ENCODE measurements at places on chromosomes 3 and 15. TPM values are rescaled to one million over a fixed set of nuclear protein-coding genes. Genes with fewer than 3 reads are reported as not detected.
A peak's percentile ranks its signal among the peaks of the same experiment; 100 is the strongest.

Gene WDR93
- not detected for total RNA-seq

DNA sequence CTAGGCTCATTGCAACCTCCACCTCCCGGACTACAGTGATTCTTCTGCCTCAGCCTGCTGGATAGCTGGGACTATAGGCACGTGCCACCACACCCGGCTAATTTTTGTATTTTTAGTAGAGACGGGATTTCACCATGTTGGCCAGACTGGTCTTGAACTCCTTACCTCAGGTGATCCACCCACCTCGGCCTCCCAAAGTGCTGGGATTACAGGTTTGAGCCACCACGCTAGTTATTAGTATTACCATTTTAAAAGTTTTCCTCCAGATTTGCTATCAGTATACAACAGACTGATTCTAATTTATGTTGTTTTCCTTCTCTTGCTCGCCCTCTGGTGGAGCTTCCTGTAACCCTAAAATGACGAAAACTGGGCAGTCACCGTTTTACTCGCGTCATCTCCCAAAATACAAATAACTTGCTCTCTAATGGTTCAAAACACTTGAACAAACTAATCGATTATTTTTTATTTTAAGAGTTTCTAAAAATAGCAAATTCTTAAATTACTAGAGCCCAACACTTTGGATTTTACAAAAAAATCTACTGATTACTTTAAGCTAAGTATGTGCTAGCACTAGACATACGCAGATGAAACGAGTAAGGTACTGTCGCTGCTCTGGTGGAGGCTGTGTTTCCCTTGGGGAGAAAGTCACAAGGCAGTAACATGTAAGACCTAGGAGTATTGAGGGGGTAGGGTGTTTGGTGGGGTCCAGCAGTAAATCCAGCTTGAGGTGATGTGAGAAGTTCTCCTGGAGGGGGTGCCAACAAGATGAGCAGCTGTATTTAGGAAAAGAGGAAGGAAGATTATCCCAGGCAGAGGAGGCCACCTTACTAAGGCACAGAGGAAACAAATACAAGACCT is 203.3 kb downstream of the MBNL1 start:
- peak; percentile 18 for DNase-seq

DNA sequence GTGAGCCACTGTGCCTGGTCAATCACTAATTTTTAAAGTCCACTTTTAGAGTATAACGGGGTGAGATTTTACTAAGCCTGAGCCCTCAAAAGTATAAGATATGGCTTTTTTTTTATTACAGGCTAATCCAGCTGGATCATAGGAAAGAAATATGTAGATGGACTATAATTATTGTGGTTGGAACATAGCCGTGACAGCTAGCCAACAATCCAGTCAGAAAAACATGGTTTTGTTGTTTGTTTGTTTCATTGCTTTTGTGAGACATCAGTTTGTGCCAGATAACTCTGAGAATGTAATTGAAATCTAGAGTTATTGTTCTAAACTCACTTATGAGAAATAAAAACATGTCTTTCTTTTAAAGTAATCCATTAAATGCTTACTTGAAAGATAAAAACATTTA is 37.3 kb upstream of the ATOSA start:
- DNase-seq: no peak

Gene MST1R
- total RNA-seq: 5.6 TPM

DNA sequence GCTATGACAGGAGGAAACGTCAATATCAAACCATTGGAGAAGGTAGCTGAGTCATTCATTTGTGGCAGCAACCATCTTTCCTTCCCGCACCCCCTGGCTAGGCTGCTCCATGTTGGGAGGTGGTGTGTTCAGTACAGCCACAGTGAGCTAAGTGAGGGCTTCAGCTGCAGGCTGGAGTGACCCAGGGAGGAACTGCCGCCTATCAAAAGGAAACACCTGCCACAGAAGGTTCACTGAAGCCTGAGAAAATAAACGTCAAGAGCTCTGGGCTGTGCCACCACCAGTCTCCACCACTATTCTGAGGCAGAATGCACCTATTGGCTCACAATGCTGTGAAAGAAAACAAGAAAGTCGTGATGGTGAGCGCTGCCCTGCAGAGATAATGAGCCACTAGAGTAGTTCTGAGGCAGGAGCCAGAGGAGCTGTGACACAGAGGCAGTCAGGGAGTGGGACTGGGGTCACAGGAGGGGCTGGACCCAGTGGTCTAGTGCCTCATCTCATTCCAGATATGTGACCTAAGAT is 34.8 kb upstream of the CD47 start:
- no peak for DNase-seq

DNA sequence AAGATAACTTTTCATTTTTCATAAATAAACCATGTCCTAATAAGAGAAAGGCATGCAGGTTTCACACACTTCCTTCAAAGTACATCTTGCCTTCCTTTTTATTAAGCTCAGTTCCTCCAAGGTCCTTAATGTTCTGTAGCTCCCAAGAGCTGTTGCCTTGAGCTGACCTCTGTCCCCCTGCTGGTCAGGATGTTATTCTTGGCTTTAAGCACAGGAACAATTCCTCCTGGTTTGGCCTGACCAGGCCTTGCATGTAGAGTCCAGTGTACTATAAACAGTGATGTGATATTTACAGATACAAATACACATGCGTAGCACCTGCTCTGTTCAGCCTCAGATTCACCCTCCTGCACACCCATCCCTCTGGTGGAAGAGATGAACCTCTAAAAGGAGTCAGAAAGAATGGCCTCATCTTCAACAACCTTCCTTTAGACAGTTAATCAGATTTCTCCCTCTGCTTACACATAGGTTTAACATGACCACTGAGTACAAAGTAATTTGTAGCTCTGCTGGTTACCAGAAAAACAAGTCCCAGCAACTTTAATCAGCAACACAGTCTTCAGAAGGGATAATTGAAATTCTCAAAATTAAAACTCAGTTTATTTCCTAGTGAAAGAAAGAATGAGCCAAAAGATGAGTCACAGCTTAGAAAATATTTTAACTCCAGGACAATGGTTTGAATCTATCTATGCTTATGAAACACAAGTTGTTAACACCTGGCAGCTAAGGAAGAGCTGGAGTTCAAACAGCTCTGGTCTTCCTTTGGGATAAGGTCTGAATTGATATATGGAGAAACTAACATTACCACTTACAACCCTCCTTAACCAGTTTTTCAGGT is 46.5 kb downstream of the PTPN9 start:
- peak; percentile 53 for DNase-seq

Gene ACTRT3
- 3.8 TPM for total RNA-seq

DNA sequence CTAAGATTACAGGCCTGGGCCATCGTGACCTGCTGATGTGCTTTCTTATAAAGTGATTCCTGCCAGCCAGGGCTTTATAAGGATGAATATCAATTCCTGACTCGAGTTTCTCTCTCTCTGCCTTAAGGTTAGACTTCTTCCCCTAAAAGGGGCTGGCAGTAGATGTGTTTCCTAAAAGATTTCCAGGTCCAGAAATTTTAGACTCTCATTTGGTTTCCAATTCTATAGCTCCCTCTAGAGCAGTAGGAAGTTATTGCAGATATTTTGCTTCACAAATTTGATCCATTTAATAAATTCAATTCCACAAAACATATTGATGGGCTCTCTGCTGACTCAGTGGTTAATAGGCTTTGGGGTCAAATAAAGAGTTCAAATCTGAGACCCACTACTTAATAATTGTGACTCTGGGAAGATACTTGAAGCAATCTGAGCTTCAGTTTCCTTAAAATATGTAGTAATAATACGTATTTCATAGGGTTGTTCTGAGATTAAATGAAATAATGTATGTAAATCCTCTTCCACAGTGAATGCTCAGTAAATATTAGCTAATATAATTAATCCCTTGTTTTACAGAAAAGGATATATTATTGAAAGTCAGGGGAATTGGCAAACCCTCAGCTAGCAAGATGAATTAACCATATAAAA is 2.1 kb downstream of the TRIM69 start:
- no peak for DNase-seq

Gene ZDHHC23
- total RNA-seq: 3.5 TPM

DNA sequence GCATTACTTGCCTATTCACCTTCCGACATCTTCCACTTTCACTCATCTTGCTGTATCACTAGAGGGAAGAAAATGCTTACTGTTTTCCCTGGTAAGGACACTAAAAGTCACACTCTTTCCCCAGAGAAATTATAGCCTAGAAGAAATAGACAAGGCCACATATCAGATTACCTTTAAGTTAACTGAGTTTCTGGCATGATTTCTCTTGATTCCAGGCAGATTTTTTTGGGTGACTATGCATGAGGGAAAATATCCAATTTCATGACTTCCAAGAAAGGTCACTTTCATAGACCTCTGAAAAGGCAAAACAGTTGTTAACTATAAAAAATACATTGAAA is 30.3 kb downstream of the TCF12 start:
- DNase-seq: no peak

- DNase-seq: no peak
Measured at GRCh38 chr3:10228248-10228950, 19.9 kb upstream of the TATDN2 start.

Gene NCK1
- 25.2 TPM for total RNA-seq

- DNase-seq: no peak
Measured at GRCh38 chr3:71607364-71607763, 23.8 kb upstream of the FOXP1 start.

- DNase-seq: peak; percentile 47
Measured at GRCh38 chr3:57382933-57383332, 90.4 kb upstream of the ASB14 start.

DNA sequence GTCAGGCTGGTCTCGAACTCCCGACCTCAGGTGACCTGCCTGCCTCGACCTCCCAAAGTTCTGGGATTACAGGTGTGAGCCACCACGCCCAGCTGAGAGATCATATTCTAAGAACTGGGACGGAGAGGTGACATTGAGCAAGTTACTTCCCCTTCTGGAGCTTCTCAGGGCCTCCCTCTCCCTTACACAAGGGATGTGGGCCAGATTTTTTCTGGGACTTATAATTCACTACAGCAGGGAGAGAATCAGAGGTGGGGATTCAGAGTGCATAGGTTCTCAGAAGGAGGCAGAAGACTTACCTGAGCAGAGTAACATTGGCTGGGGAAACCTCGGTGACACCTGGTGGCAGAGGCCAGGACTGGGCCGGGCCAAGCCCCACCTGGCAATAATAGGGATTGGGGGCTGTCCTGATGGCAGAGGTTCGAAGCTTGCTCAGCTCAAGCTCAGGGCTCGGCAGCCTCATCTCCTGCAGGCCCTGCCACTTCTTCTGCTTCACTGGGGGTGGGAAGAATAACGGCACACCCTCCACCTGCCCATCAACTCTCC is 6.8 kb downstream of the LTK start:
- no peak for DNase-seq

DNA sequence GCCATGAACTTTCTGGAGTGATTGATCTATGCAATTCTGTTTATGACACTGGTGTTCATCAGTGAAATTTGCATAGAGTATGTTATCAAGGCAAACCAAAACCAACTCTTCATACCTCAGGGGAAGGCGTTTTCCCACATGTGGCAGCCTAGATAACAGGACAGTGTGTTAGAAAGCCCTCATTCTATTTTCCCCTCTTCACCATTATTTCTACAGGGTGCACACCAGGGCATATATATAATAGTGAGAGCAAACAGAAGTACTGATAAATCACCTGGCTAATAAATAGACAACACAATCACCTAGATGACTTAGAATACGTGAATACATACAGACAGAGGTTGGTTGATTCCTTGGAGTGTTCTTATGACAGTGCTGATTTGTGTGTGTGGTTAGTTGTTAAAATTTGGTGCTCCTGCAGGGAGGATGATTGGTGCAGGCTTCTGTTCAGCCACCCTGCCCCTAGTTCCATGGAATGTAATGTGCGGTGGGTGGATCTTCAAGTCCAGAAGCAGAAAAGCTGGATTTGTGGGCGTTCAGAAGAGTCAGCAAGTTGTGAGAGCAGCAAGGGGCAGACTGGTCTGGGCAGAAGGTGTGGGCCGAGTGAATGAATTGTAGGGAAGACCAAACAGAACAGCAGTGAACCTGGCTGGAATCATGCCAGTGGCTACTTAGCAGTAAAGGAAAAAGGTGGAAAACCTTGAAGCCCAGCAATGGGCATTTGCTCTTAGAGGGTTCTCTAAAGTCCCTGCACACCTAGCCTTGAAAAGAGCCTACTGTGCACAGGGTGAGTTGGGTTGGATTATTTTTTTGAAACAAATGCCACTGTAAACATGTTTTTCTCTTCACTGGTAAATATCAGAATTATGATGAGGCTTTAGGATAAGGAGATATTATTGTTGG is 11.7 kb upstream of the RARRES1 start:
- no peak for DNase-seq

Gene TMC3
- total RNA-seq: not detected

GRCh38 chr3:136192831-136193230 is 3.3 kb downstream of the MSL2 start:
- no peak for DNase-seq

GRCh38 chr15:74821091-74821789 is 5.2 kb upstream of the CPLX3 start:
- DNase-seq: no peak

DNA sequence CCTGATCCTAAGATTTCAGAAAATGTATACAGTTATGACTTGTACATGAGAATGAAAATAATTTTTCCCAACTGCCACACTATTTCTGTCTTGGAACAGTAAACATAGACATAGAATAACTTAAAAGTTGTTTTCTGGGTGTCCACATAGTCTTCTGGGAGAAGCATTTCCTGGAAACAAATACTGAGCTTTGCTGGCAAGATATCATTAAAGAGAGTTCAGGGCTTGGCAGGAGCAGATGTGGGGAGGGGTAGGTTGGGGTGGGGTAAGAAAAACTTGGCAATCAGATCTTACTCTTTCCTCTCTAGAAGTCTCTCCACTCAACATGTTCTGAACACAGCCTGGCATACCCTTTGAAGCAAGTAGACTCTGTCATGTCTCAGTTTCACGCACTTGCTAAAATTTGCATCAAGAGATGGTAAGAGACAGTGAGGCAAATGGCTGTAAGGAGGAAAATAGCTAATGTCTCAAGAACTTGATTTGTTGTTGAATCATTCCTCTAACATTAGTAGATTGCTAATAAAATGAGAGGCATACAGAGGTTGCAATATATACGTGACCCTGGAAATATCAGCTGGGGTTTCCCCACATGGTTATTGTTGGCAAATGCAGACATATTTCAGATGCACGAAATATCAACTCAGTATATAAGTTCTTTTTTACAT is 27.3 kb upstream of the ABI3BP start:
- DNase-seq: no peak

GRCh38 chr3:172062761-172063160 is 23.4 kb downstream of the FNDC3B start:
- no peak for DNase-seq

- DNase-seq: peak; percentile 32
Measured at GRCh38 chr3:40267937-40268724, 41.4 kb upstream of the EIF1B start.

Gene EPHB3
- total RNA-seq: 0.92 TPM

Gene STRC
- total RNA-seq: 0.07 TPM

- DNase-seq: no peak
Measured at GRCh38 chr3:146544929-146545528, 622 bp upstream of the PLSCR1 start.

- DNase-seq: no peak
Measured at GRCh38 chr3:9072667-9073009, 109.4 kb upstream of the RAD18 start.

Gene STRA6
- total RNA-seq: 1.9 TPM

Gene C3orf70
- total RNA-seq: 0.72 TPM

Gene RGMA
- total RNA-seq: 0.40 TPM

- no peak for DNase-seq
Measured at GRCh38 chr3:129312671-129313414, 34.2 kb downstream of the HMCES start.

- no peak for DNase-seq
Measured at GRCh38 chr15:23385886-23386430, 31.4 kb downstream of the GOLGA8S start.

GRCh38 chr15:68407141-68407885 is 24.6 kb downstream of the ITGA11 start:
- no peak for DNase-seq

Measured in epithelial cell of proximal tubule (primary cell).